ENCODE measurements at places on chromosomes 3 and 15. TPM values are rescaled to one million over a fixed set of nuclear protein-coding genes. Genes with fewer than 3 reads are reported as not detected.

- DNase-seq: no peak
Measured at GRCh38 chr15:41955807-41956525, 16.4 kb downstream of the EHD4 start.

GRCh38 chr3:171245796-171246765 is 214.1 kb downstream of the TNIK start:
- DNase-seq: no peak

DNA sequence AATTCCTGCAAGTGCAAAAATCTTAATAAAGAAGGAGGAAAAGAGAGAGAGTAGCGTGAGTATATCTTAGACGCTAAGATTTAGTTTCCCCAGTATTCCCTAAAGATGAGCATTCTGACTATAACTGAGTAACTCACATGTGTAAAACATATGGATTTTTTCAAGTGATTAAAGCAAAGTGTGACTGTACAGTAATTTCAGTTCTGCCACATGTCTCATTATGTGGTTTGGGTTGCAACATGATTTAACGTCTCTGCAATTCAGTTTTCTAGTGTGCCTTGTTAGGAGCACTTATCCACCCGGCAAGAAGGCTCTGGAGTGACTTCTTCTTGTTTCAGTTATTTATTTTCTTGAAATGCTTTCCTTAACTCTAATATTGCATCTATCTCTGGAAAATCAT is 514.1 kb downstream of the ROBO1 start:
- no peak for DNase-seq

Gene KIF7
- total RNA-seq: 2.2 TPM

- no peak for DNase-seq
Measured at GRCh38 chr15:91694131-91694830, 159.2 kb upstream of the SLCO3A1 start.

Gene DCBLD2
- 34.7 TPM for total RNA-seq

DNA sequence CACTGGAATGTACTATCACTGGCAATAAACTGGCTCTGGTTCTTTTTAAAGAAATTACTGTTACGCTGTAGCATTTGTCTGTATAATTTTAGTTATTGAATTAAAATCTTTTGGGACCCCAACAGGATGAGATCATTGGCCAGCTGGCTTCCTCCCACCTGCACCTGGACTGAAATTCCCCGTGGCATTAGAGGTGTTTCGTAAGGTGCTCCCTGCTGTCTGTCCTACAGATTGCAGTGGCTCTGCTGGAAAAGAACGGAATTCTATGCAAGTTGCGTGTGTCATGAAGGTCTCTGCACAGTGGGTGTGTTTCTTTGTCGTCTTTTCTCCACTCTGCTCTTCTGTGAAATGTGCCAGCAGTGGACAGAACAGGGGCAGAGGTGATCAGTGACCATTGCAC is 383.4 kb downstream of the PTPRG start:
- no peak for DNase-seq

Measured in Right ventricle myocardium inferior (tissue), 1 donor.